ENCODE measurements at places on chromosomes 1 and 21. TPM values are rescaled to one million over a fixed set of nuclear protein-coding genes. Genes with fewer than 3 reads are reported as not detected.

GRCh38 chr1:231584921-231585320 is 41.7 kb upstream of the DISC1 start:
- no peak overlapping the region for H3K4me3 ChIP-seq
- H3K27me3 ChIP-seq = no peaks in the 10 kb centered on the region
- H3K27ac ChIP-seq = no peak overlapping the region

GPR3 gene
- 3.2 TPM for total RNA-seq

DNA sequence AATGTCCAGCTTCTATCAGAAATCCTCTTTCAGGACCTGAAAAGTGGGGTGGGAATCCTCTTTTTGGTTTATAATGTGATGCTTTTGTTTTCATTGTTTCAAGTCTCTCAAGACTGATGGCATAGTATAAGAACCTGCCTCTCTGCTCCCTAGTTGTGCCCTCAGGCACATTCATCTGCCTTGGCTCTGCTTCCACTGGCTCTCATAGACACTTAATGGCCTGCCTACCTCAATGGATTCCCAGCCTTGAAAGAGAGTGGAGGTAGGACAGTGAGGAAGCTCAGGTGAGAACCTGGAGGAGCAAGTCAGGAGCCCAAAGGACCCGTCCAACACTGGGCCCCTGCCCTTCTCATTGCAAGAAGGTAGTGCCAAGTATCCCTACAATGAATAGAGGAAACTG is 4.8 kb downstream of the TTLL7 start:
- peaks cover 48% of the 10 kb centered on the region for H3K27me3 ChIP-seq
- no peak overlapping the region for H3K27ac ChIP-seq
- DNase-seq = no peak
- peaks cover 4% of the 10 kb centered on the region for H3K4me1 ChIP-seq

GRCh38 chr21:33370305-33370704 is 32.9 kb upstream of the IFNGR2 start:
- H3K4me3 ChIP-seq = no peak overlapping the region
- no peak overlapping the region for H3K27ac ChIP-seq
- H3K27me3 ChIP-seq = peaks cover 10% of the 10 kb centered on the region
- peaks cover 3% of the 10 kb centered on the region for H3K4me1 ChIP-seq
- no peak for DNase-seq

DNA sequence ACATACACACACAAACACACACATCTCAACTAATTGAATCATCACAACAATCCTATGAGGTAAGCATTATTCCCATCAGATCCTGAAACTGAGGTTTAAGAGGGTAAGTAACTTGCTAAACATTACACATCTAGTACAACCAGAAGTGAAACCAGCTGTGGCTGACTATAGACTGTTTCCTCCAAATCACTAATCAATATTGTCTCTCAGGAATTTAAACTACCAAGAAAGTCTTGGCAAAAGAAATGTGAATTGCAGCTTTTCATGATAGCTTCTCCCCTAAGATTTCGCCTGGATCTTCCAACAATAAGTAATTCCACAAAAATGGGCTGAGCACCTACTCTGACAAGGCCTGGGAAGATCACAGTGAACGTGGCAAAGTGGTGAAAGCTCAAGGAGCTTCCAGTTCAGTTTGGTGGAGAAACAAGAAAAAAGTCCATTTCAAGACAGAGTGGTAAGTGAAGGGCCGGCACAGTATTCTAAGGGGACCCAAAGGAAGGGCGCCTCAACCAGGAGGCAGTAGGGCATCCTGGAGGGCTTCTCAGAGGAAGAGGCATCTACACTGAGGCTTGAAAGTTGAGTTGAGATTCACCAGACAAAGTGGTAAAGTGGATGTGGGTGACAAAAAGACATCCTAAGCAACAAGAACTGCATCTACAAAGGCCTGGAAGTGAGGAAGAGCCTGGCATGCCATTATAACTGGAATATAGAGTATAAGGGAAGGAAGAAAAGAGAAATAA is 22.1 kb downstream of the LRRC52 start:
- peaks cover 27% of the 10 kb centered on the region for H3K27me3 ChIP-seq
- H3K36me3 ChIP-seq = no peaks in the 10 kb centered on the region
- no peaks in the 10 kb centered on the region for H3K4me1 ChIP-seq
- DNase-seq = no peak
- H3K4me3 ChIP-seq = no peak overlapping the region
- H3K27ac ChIP-seq = no peak overlapping the region

NGF gene
- not detected for total RNA-seq

WDR47 gene
- total RNA-seq = 11.5 TPM

OR2L2 gene
- total RNA-seq = 0.08 TPM

- peak overlapping the region; percentile 25 for H3K4me3 ChIP-seq
- H3K36me3 ChIP-seq = peaks cover 12% of the 10 kb centered on the region
- peaks cover 83% of the 10 kb centered on the region for H3K4me1 ChIP-seq
- H3K27me3 ChIP-seq = no peaks in the 10 kb centered on the region
Observed at GRCh38 chr1:186301448-186301847, 73.6 kb downstream of the TPR start.

DNA sequence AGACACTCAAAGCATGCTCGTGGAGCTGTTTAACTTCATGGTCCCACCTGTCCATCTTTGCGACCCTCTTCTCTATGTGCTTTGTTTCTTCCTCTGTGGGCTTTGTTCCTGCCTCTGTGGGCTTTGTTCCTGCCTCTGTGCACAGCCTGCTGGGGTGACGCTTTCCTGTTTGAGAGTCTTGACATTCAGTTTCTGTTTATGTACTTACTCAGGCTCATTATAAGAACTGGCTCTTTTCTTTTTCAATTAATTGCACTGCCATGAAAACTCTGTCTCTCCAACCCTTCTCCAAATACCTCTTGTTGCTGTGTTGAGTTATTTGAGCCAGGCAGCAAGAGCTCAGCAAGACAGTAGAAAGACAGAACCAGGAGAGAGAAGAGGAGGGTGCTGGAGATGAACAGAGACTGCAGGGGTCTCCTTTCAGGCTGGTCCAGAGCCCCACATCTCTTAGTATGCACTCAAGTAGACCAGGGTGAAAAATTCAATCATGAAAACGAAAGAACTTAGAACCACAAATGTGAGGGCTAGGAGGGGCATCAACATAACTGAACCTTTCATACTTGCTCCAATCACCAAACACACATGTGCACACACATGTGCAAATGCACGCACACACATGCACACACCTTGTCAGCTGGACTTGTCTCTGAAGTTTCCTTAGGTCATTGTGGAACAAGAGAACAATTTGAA is 88.3 kb upstream of the SGIP1 start:
- no peaks in the 10 kb centered on the region for H3K36me3 ChIP-seq
- peaks cover 3% of the 10 kb centered on the region for H3K27me3 ChIP-seq
- H3K27ac ChIP-seq = peak overlapping the region; percentile 95
- peaks cover 32% of the 10 kb centered on the region for H3K4me1 ChIP-seq
- DNase-seq = peak; percentile 49
- peak overlapping the region; percentile 79 for H3K4me3 ChIP-seq
